ENCODE measurements at places on chromosomes 6 and 20.

- no peak for DNase-seq
These were observed 515.3 kb downstream of the CDKAL1 start for GRCh38 chr6:21049572-21049971.

- no peak for DNase-seq
These were observed 13.6 kb downstream of the NRSN1 start for GRCh38 chr6:24139639-24140038.

DNA sequence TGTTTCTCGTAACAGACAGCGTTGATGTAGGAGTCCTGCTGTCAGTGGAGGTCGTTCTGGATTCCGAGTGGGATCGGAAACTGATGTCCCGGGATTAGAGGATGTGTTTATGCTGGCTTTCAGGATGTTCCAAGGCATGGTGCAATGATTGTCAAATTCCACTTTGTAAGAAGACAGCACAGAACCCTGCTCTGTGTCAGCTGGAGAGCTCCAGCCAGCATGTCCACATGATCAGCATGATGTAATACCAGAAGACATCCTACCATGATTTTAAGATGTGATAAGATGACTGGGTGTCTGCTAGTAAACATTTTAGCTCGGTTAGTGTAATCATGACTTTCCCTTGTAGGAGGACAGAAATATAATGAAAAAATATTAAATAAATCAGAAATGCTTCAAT is 20.3 kb downstream of the ENPP1 start:
- DNase-seq = no peak

- no peak for DNase-seq
These were observed 28.6 kb upstream of the CDYL start for GRCh38 chr6:4747588-4747987.

DNA sequence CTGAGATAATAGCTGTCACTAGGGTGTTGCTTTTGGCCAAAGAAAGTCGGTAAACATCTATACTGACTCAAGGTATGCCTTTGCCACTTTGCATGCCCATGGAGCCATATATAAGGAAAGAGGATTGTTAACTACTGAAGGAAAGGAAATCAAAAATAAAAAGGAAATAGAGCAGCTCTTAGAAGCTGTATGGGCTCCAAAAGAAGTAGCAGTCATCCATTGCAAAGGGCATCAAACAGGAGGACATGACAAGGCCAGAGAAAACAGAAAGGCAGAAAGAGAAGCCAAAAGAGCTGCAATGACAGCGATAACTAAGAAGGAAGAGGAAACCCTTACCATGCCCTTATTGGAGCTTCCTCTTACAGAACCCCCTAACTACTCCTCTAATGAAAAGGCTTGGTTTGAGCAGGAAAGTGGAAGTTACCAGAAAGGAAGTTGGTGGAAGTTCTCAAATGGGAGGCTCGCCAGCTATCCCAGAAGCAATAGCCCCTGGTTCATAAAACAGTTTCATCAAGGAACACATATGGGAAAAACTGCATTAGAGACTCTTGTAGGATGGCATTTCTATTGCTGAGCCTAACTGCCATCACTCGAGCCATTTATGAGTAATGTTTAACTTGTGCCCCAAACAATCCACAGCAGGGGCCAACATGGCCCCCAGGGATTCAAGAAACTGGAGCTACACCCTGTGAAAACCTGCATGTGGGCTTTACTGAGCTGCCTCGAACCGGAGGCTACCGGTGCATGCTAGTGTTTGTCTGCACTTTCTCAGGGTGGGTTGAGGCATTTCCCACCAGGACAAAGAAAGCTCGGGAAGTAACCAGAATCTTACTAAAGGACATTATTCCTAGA is 7.0 kb downstream of the IL22RA2 start:
- peak; percentile 60 for DNase-seq

GRCh38 chr6:143598466-143599080 is 79.2 kb upstream of the PHACTR2 start:
- DNase-seq = peak; percentile 69

DNA sequence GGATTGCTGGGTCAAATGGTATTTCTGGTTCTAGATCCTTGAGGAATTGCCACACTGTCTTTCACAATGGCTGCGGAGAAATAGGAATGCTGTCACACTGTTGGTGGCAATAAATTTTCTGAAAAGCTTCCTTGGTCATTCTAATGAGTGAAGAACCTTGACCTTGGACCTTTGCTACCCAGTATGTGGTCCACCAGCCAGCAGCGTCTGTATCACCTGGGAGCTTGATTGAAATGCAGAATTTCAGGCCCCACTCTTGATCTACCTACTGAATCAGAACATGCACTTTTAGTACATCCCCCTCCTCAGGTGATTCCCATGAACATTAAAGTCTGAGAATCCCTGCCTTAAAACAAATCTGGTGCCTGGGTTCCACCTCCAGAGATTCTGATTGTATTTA is 27.5 kb upstream of the GLP1R start:
- DNase-seq = no peak

DNA sequence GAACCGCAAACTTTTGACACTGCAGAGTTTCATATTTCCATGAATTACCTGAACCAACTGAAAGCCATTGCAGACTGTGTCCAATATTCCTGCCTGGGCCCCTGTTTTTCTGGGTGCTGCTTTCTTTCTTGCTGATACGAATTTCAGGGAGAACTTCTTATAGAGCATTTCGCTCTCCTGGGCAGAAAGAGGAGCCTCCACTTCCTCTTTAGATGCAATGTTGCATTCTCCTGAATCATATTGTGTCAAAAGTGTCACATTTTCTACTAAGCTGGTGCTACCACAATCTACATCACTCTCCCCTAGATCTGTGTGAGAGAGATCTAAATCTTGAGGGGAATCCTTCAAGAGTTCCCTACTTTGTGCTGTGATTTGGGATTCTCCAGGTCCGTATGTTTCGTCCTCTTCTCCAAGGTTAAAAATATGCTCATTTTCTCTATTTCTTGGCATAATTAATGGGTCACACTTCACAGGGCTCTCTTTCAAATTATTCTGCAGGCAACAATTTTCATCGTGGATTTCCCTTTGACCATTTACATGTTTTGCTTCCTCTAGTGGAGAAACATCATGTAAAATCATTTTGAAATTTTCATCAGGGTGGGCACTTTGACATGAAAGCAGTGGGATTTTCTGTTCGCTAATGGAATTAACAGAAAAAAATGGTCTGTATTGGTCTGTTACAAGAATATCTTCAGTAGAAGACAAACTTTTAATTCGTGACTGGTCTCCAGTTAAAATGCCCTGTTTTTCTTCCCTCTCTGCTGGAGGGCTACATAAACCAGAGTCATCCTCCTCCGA is 102.3 kb downstream of the DST start:
- peak; percentile 49 for DNase-seq

GRCh38 chr6:122755901-122756300 is 23.6 kb upstream of the FABP7 start:
- DNase-seq = no peak
